ENCODE measurements at places on chromosomes 4 and X.
A peak's percentile ranks its signal among the peaks of the same experiment; 100 is the strongest.

- no peak for DNase-seq
Measured at GRCh38 chr4:78370631-78371372, 180.8 kb upstream of the ANXA3 start.

DNA sequence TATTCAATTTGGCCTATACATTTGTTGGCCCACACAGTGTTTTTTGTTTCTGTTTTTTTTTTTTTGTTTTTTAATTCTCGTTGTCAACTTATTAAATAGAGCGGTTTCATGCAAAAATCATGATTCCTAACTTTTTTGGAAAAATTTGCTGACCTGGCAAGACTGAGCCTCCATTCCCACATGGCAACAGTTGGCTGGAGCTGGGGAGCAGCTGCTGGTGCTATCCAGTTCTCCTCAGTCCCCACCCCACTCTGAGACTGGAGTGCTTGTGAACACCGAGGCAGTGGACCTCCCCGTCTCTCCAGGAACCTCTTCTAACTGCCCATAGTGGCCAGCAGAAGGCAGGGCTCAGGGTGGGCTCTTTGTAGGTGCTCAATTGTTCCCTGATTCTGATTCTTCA lies 95.7 kb upstream of the OTUD4 start:
- DNase-seq, result no peak

GRCh38 chr4:138961664-138962063 lies 53.9 kb upstream of the NOCT start:
- no peak for DNase-seq

- no peak for DNase-seq
Measured at GRCh38 chr4:128601991-128602695, 207.4 kb upstream of the JADE1 start.

GRCh38 chrX:68931345-68931744 lies 102.5 kb downstream of the EFNB1 start:
- DNase-seq, result no peak

DNA sequence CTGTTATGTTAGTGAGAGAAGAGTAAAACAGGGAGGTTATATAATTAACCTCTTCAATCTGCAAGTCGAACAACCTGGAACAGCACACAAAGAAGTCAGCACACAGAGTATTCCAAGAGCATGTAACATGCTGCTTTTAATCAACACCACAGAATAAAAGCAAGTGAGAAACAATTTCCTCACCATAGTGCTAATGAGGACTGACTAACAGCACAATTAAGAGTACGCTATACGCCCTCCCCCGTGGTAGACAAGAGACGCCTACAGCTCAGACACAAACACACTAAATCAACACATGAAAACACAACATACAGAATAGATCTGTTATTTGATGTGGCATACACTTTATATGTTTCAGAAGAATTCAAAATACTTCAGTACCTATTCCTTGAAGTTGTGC lies 103.0 kb downstream of the PPP3CA start:
- DNase-seq, result no peak

DNA sequence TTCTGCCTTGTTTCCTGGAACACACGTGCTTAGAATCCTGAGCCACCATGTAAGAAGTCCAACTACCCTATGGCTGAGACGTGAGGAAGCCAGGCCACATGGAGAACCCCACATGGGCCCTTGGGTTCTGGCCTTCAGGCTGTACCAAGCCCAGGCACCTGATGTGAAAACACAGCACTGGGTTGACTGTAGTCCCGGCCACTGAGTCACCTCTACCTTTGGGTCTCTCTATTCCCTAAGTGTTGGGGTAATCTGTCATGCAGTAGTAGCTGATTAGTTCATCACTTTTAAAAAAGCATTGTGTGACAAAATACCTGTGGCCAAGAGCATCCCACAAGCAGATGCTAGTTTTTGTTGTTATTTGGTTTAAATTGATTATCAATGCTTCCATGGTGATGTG lies 24.3 kb downstream of the CFAP97 start:
- DNase-seq, result no peak

- DNase-seq, result peak; percentile 75
Measured at GRCh38 chr4:9825049-9825448, 43.6 kb downstream of the DRD5 start.

GRCh38 chrX:63918611-63919010 lies 133.6 kb upstream of the ARHGEF9 start:
- DNase-seq, result no peak

GRCh38 chr4:70945046-70945445 lies 42.9 kb downstream of the MOB1B start:
- DNase-seq, result no peak

DNA sequence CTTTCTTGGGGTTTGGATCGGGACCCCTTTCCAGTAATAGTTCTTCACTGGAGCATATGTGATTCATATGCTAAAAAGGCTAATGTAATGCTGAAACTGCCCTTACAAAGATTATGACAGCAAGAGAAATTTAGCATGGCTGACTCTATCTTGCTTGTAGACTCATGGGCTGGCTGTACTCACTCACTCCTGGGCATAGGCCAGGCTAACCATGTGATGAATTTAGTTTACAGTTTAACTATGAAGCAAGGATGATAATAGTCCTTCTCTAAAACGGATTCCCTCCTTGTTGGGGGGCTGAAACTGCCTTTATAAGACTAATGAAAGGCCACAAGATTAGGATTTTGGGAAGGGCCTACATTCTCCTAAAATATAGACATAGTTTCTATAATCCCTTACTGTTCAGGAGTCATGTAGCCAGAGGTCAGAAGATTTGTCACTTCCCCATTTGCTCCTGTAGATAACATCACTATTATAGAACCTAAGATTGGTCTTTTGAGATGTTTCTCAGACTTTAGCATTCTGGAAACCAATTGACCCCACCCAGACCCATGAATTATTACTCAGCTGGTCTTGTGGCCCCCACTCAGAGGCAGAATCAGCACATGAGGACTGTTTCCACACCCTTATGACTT lies 20.8 kb upstream of the CEP135 start:
- no peak for DNase-seq

- DNase-seq, result no peak
Measured at GRCh38 chr4:6565691-6566390, 9.1 kb upstream of the MAN2B2 start.

DNA sequence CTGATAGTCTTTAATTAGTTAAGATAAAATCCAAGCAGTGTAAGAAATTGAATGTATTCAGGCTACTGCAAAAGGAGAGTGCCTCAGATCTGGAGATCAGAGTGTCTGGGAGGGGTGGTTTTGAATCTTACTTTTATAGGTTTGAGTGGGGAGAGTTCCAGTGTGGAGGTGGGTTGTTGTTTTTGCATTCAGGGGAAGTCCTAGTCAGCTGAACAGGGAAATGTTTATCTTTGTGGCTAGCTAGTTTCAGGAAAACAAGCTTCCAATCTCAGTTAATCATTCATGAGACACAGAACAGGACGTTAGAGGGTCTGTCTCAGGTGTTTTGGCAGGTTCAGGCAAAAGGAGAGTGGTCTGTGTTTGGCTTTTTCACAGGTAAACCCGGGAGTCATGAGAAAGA lies 26.0 kb downstream of the ZNF81 start:
- no peak for DNase-seq

- DNase-seq, result peak; percentile 33
Measured at GRCh38 chr4:23135792-23136645, 443.3 kb downstream of the GBA3 start.

GRCh38 chrX:26562156-26562555 lies 346.2 kb downstream of the MAGEB5 start:
- DNase-seq, result no peak

DNA sequence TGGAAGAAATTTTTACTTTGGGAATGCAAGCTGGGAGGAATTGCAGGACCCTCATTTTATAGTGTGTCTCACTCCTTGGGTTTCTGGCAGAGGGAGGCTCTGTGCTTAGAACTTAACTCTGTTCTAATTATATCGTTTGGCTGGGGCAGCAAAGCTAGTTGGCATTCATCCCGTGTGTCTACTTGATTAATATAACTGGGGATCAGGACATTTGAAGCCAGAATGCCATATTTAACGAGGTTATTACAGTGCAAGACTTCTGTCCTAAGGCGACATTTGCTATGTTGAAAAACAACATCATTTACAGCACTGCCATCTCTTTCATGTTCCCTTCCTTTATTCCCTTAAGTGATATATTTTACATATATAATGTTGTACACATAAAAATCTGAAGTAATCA lies 179.1 kb upstream of the TBC1D9 start:
- DNase-seq, result no peak

DNA sequence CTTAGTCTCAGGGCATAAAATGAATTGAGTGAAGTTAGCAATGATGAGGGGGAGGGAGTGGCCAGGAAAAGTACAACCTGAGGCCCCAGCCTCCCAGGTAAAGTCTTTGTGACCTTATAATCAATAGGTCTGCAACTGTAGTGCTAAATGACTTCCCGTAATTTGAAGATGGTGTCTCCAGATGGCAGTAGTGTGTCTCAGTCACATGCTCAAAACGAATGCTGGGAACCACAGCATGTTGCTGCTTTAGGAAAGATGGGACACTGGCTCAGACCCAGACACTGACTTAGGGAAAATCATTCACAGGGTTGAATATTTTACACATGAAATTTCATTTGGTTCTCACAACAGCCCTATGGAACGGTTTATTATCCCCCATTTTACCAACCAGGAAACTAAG lies 10.3 kb downstream of the SRPX2 start:
- no peak for DNase-seq

GRCh38 chr4:43224559-43224958 lies 332.0 kb downstream of the GRXCR1 start:
- DNase-seq, result no peak

GRCh38 chrX:144918936-144919335 lies 328.4 kb upstream of the SPANXN1 start:
- no peak for DNase-seq

DNA sequence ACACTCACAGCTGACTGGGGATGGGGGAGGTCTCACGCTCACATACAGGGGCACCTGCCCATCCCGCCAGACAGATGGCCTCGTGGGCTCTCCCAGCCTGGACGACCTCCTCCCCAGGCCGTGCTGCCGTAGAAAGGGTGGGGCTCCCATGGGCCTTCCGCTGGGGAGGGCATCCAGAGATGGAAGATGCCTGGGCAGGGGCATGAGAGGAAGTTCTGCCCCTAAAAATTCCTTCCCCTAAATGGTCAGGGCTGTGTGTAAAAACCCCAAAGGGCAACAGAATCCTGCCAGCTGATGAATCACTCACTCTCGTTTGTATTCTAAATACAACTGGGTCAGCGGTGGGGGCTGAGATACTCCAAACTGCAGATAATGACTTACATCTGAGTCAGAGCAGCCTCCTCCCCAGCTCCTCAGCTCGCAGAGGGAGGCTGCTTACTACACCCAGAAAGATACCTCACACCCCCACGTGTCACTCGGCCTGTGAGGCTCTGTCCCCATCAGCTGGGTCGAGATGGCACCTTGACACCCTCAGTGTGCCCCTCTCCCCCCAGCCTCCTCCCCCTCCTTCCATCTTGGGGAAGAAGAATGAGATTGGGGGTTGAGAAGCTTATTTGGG lies 10.1 kb downstream of the WDR1 start:
- peak; percentile 89 for DNase-seq

DNA sequence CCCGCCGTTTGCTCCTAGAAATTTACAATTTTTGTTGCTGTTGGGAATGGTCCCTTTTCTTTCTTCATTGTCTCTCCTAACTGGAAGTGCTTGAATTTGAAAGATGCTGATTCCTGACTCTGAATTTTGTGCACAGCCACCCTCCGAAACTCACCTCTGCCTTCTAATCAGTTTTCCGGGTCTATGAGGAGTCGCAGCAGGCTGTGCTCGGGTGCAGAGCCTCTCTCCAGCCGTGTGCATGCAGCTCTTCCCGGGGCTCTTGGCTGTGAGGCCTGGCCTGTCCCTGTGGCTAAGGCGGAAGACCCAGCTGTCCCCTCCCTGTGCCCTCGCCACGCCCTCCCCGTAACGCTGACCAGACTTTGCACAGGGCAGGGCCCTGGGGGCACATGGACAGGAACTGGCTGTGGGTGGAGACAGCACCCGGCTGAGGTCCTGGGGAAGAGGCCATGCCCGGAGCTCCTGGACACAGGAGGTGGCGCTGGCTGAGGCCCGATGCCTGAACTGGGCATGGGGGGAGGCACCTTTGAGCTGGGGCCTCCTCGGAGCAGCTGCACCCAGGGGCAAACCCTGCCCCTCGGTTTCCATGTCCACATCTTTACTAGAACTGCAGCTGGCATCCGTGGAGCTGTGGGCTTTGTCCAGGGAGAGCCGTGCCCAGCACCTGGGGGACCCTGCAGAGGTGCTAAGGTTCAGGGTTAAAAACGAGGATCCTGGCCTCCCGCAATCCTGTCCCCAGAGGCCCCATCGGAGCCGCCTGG lies 32.6 kb upstream of the SPON2 start:
- no peak for DNase-seq

- no peak for DNase-seq
Measured at GRCh38 chr4:139606579-139607501, 50.8 kb upstream of the SETD7 start.

- no peak for DNase-seq
Measured at GRCh38 chr4:45064741-45065140, 338.4 kb upstream of the GNPDA2 start.

GRCh38 chrX:13485167-13485566 lies 84.2 kb upstream of the EGFL6 start:
- DNase-seq, result no peak

DNA sequence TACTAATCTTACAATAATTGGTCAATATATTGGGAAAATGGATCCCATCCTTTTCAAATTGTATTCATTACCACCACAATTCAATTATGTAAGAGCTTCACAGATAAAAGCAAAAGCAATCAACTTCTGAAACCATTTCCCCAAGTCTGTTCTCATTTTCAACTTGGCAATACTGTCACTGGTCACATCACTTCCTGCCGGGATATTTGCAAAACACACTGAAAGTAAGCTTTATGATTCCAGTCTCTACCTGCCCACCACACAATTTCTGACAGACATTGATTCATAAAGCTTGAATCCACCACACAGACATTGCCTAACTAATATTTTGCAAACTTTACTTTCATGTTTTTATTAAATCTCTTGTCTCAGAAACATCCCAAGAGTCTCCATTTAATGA lies 53.6 kb downstream of the LIN54 start:
- DNase-seq, result peak; percentile 7

DNA sequence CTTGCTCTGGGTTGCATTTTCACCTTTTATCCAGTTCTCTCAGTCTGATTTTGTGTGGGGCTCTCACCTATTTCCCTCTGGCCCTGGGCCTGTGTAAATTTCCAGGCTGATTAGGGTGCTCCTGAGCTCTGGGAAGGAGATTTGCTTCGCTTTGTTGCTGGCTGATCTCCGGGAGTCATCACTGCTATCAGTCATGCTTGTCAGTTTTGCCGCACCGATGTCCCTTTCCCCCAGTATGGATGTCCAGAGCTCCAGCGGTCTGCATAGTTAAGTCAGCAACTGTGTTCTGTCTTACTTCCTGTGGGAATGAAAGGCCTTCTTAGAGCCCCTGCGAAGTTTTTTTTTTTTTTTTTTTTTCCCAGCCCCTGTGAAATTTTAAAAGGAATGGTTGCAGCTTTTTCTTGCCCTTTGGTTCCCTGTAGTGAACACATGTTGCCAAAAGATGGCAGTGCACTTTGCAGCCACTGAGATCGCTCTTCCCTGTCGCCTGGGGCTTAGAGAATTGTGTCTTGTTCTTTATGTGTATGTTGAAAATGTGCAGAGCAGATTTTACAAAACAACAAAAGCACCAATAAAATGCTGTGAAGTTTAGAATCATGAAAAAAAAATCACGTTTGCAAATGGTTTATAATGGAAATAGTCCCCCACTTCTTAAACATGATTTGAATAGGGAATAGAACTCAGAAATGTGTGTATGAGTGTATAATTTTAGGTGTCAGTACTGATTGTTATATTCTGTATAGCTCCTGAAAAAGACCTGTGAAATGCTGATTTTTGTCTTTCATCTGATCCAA lies 109.1 kb upstream of the SLC4A4 start:
- DNase-seq, result no peak

All from activated CD4-positive, alpha-beta T cell treated with anti-CD3 and anti-CD28 coated beads, Interleukin-2, amount 50 U/mL, for 16 hours (primary cell).